ENCODE measurements at places on chromosomes 4 and X.

- no peak for DNase-seq
Measured at GRCh38 chr4:102356562-102357202, 11.4 kb upstream of the SLC39A8 start.

DNA sequence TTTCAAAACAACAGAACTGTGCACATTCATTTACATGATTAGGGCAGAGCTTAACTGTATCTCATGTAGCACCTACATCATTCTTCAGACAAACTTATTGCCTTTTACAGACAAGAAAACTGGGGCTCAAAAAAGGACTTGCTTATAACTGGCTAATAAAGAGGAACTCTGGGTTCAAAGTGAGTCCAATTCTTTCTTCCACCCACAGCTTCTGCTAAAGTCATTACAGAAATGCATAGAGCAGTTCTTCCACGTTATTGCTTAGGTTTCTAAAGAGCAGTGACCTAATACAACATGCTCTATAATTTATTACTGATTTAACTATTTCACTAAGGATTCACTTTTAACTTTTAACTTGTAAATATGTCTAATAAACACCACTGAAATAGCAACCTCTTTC lies 60.6 kb downstream of the ELOVL6 start:
- DNase-seq, result no peak

GRCh38 chr4:152117520-152117919 lies 356.7 kb upstream of the GATB start:
- DNase-seq, result no peak

- DNase-seq, result peak; percentile 1
Measured at GRCh38 chr4:12118651-12119213, 690.0 kb upstream of the HS3ST1 start.

- no peak for DNase-seq
Measured at GRCh38 chr4:14434483-14434882, 567.8 kb upstream of the CPEB2 start.

DNA sequence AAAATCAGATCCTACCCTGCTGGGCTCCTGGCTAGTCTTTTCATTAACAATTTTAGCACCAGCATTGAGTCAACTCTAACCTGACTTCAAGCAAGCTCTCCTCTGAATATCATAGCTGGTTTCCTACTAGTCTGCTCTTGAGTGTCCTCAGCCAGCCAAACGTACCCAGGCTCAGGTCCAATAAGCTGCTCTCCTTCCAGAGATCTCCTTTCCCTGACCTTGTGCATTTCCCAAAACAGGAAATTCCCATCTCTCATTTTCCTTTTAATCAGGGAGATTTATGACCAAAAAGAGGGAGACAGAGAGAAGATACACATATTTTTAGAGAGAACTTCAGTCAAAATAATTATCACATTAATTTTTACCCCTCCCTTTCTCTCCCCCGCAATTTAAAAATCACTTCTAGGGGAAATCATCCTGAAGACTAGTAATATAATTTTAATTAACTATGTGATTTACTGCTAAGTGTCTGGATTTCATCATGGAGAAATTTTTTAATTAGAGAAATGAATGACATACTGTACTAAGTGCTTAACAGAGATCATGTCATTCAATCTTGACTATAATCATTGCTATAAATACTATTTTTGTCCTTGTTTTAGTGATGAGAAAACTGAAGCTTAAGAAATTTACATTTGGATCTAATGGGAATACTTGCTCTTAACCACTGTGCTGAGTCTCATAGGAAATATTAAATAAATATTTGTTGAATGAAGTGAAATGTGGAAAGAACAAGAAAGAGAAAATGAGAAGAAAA lies 421.7 kb upstream of the INTU start:
- DNase-seq, result peak; percentile 64

DNA sequence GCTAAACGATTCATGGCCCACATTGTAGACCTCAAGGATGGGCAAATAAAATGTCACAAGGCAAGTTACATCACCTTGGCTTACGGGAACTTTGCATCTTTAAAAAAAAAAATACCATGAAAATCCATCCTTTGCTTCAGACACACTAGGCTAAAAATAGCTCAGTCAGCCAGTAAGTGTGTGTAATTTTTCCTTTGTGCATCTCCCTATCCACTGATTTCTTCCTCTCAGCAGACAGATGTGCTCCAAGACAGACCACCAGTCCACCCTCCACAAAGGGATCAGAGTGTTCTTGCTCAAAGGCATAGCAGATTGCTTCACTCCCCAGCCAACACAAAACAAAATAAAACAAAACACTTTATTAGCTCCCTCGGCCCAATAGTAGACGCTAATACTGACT lies 14.6 kb downstream of the LDB2 start:
- DNase-seq, result no peak

DNA sequence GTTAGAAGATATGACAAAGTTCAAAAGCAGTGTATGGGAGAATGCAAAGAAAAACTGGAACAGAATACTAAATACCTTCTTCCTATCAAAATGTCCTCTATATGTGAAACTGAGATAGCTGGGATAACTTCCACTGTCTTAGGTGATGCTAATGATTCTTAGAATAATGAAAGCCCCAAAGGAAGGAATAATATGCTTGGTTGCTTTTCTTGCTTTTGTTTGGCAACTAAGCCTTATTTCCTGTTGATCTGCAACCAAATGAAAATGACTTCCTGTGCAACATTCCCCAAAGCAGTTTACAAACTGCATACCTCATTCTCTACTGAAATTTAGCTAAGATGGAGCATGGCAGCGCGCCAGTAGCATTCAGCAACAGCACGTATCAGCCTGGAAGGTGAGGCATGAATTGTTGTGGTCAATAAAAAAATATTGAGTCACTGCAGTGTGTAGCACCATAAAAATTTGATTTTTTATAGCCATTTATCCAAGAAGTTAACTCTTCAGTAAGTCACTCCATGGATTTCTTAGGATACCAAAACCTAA lies 18.7 kb downstream of the NDNF start:
- DNase-seq, result peak; percentile 75

GRCh38 chr4:23728393-23728792 lies 161.5 kb downstream of the PPARGC1A start:
- DNase-seq, result peak; percentile 98

DNA sequence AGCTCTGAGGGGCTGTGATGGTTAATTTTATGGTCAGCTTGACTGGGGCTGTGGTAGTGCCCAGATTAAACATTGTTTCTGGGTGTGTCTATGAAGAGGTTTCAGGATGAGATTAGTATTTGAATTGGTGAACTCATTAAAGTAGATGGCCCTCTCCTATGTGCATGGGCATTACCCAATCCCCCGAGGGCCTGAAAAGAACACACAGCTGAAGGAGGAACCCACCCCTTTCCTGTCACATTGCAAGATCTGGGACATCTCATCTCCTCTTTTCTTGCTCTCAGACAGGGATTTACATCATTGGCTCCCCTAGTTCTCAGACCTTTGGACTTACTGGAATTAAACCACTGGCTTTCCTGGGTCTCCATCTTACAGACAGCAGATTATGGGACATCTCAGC lies 29.4 kb upstream of the NDP start:
- DNase-seq, result no peak

GRCh38 chrX:97787849-97788248 lies 904.1 kb downstream of the RPA4 start:
- DNase-seq, result no peak

DNA sequence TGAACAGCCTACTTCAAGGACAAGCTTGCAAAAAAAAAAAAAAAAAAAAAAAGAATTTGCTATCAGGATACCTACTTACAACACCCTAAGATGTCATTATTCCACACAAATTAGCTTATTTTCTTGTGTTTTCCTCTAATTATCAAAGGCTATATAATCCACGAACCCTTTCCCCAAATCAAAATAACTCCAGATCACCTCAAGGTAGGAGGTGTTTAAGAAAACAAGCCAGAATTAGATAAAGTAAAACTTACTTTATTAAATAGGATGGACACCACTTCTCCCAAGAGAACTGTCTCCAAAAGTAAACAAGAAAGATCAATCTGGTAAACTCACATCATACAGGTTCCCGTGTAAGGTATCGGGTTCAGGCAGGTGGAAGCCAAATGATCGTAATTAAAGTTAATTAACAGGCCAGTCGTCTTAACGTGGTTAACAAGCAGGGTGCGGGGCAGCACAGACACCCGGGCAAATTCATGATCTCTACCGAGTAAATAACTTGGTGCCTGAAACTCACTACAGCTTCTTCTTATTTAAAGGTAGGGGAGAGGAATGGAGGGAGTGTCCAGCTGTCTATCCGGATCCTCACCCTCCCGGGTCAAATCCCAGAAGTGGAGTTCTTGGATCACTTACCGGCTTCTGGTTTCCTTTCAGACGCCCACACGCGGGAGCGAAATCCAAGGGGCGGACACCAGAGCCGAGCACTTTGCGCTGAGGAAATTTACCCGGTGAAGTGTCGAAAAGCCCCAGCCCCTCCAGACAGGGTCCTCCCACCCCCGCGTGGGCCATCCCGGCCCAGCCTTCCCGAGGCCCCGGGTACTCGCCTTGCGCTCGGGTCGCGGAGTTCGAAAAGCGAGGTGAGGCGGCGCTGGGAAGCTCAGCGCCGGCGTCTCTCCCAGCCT lies 708 bp downstream of the ARAP2 start:
- no peak for DNase-seq

DNA sequence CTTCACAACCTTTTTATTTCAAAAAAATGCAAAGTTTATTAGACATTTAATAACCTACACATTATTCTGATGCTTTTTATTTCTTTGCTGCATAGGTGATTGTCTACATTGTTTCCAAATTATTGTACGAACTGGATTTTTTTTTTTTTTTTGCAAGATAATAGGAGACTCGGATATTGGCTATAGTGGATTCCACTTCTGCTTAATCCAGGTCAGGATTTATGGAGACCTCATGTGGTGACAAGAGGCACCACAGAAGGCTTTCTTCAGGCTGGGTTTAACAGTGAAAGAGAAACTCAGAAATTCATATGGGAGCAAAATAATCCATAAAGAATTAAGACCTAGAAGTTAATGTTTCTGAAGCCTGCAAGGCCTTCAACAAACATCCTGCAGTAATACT lies 2.4 kb upstream of the SLIT2 start:
- DNase-seq, result peak; percentile 63

DNA sequence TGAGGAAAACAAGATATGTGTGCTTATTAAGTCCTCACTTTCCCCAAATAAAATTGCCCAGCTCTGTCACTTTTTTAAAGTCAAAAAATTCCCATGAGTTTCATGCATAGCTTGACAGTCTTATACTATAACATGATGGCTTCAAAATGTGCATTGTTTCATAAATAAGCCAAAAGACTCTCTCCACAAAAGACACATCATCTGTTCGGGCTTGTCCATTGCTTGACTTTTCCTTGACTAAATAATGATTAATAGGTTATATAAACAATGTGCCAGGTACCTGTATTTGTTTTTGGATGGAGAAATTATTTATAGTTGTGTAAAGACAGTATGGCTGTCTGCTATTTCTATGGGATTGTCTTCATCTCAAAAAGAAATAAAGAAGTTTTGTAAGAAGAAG lies 329.2 kb upstream of the KLF3 start:
- no peak for DNase-seq

DNA sequence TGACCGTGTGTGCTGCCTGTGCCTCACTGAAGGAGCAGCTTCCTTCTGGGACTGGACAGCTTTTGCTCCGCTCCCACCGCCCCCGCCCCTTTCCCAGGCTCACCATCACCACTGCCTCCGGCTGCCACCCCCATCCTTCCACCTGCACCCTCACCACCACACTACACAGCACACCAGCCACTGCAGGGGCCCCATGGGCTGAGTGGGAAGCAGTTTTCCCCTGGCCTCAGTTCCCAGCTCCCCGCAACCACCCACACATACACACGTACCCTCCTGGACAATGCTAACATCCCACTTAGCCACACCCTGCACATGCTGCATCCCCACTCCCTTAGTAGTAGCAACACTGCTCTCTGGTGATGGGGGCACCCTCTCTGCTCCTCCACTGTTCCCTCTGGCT lies 29.6 kb upstream of the COX18 start:
- DNase-seq, result no peak

DNA sequence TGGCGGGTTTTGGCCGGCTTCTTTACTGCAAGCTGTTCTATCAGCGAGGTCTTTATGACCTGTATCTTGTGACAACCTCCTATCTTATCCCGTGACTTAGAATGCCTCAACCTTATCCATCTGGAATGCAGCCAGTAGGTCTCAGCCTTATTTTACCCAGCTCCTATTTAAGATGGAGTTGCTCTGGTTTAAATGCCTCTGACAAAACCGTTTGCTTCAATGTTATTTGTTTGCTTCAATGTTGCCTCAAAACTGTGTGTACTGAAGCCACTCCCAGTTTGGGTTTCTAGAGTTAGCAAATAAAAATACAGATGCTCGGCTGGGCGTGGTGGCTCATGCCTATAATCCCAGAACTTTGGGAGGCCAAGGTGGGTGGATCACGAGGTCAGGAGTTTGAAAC lies 51.6 kb downstream of the ZNF518B start:
- no peak for DNase-seq

- DNase-seq, result no peak
Measured at GRCh38 chr4:11566444-11567022, 137.8 kb upstream of the HS3ST1 start.

DNA sequence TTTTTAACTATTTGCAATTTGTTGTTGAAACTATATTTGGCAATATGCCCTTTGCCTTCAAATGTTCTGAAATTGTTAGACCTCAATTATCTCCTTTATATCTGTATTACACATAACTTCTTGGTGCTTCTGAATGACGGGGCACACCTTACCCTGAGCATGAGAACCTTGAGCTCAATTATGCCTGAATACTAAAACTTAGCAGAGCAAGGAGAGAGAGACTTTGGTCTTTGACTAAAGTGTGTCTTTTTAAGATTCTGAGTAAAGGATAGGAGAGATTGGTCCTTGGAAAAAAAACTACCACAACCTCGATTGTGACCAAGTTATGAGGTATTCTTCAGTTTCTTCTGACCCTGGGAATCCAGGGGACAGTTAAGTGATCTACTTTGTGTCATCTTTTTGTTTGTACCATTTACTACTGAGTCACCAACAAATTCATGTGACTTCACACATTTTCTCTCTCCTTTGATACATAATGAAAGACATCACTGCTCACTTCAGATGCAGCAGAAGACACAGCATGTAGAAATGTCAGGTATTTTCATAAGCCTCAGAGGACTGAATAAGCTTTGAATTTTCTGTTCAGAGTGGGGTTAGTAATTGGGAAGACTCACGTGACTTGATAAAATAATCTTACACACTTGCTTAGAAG lies 51.4 kb downstream of the PTTG2 start:
- DNase-seq, result no peak

GRCh38 chrX:143082537-143082936 lies 56.8 kb downstream of the SPANXN4 start:
- no peak for DNase-seq

- DNase-seq, result peak; percentile 2
Measured at GRCh38 chrX:155071694-155072280, 479 bp downstream of the BRCC3 start.

DNA sequence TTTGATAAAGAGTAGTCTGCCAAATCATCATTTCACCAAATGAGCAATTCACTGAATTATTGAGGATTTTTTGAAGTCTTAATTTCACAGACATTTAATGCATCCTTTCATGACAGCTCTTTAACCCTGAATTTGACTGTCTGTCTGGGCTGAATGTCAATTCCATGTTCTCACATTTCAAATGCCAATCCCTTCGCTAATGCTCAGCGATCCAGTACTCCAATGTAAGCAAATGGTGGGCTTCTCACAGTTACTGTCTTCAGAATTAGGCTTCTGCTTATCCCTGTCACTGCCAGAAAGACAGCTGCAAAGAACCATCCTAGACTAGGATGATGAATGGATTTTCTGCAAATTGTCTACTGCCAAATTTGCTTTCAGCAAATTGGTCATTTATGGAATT lies 36.2 kb upstream of the USP38 start:
- DNase-seq, result no peak

- no peak for DNase-seq
Measured at GRCh38 chr4:123446865-123447474, 50.4 kb downstream of the SPRY1 start.

GRCh38 chrX:65493431-65493830 lies 41.2 kb downstream of the LAS1L start:
- DNase-seq, result no peak

Data from fibroblast of skin of right quadriceps (primary cell).